ENCODE measurements at places on chromosomes 5 and 9.

DNA sequence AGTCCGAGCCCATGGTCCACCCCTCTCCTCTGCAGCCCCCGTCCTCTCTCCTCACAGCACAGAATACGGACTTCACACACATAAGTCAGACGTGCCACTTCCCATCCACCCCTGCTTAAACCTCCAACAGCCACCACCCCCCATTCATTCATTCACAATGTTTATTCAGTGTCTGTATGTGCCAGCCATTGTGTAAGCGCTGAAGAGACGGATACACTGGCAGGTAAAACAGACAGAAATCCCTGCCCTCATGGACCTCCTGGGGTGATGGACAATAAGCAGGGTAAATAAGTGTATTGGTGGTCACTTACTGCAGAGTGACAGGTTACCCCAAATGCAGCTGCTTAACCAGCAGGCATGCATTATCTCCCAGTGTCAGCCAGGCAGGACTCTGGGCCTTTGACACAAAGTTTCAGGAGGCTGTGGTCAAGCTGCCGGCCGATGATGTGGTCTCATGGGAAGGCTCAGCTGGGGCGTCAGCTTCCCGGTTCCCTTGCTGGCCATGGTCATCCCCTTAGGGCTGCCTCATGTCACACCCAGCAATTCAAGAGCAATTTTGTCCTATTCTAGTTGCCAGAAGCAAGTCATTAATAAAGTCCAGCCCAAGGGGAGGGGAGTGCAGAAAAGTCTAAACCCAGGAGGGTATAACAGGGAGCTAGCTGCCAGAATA, 1.8 kb upstream of the PAXX start:
- DNase-seq, result no peak

DNA sequence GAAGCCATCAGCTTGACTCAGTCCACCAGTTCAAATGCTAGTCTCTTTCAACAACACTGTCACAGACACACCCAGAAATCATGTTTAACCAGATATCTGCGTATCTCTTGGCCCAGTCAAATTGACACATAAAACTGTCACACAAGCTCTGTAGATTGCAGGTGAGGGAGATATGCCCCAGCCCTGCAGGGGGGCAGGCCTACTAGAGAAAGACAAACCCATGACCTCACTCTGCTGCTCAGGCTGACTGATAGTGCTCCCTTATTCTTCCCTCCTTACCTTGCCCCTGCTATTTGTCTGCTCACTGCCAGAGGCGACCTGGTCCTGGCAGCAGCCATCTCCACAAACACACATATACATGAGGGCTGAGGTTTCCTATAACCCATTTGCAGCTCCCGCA, 351.3 kb downstream of the DRD1 start:
- no peak for DNase-seq

GRCh38 chr5:163548649-163549048, 43.2 kb downstream of the MAT2B start:
- no peak for DNase-seq

GRCh38 chr5:54754878-54755277, 230.5 kb downstream of the ESM1 start:
- DNase-seq, result no peak

GRCh38 chr9:100579665-100580064, 1.8 kb downstream of the CAVIN4 start:
- DNase-seq, result no peak

DNA sequence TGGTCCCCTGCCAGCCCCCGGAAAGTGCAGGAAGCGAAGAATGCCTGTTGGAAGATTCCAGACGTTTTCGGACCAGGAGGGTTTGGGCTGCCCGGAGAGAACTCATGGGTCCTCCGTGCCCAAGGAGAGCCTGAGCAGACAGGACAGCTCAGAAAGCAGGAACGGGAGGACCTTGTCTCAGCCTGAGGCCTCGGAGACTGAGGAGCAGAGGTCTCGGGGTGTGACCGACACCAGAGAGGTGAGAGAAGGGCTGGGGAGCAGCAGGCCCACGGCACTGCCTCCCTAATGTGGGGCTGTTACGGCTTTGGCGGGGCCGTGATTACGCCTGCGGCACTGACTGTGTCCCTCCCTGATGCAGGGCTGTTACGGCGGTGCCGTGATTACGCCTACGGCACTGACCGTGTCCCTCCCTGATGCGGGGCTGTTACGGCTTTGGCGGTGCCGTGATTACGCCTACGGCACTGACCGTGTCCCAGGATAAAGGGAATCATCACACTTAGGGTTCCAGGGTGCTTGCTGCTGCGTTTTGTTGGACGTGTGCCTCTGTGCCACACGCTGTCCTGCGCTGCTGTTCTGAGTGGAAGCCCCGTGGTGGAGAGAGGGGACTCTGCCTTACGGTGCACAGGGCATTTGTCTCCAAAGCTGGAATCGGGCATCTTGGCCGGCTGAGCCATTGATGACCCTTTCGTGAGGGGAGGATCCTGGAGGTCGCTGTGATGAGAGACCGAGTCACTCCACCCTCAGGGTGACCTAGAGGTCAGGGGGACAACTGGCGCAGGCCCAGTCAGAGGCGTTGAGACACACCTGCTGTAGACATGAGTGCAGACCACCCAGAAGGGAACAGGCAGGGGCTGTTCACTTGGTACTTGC, 25.7 kb downstream of the CEP72 start:
- no peak for DNase-seq

- no peak for DNase-seq
Observed at GRCh38 chr9:21856301-21857094, 54.1 kb downstream of the MTAP start.

GRCh38 chr9:114342755-114343440, 13.2 kb downstream of the ORM2 start:
- DNase-seq, result no peak

GRCh38 chr5:172107571-172107970, 80.5 kb downstream of the STK10 start:
- DNase-seq, result no peak

DNA sequence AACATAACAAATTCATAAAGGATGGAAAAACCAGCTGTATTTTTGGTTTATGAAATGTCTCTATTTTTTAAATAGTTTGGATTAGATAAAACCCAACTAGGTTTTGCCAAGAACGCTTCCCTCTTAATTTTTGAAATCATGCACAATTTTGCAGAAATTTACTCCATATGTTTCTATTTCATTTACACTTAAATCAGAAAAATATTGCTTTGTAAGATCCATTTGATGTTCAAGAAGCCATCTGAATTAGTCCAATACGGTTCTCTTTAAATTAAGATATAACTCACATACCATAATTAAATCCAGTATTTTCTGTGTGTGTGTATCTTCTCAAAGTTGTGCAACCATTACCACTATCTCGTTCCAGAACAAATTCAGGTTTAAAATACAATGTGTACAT, 78.6 kb upstream of the FBXL7 start:
- no peak for DNase-seq

DNA sequence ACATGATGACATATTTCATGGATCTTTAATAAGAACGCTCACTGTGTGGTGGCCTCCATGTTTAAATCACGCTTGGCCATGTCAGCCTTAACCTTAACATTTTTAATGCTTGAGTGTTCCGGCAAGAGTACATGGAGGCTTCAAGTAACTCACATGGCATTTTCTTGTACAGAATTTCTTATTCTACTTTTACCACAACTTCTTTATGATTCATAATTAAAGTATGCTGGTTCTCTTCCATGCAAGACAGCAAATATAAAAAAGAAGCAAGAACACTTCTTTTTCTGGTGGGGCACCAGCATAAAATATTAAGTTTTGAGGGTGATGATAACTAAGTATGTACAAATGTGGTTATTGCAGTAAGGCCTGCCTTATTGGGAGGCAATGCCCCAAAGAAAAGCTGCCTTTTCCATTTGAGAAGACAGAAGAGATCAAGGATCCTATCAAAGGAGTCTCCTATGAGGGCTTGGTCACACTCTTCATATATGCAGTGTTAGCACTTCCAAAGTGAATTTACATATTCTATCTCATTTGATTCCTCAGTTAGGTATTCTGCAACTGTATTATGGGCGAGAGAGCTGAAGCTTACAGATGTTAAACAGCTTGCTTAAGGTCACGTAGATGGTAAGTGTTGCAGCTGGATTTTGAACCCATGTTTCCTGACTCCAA, 382.7 kb upstream of the MEF2C start:
- no peak for DNase-seq

GRCh38 chr5:113058706-113059226, 82.2 kb downstream of the DCP2 start:
- DNase-seq, result no peak

GRCh38 chr5:74648835-74649293, 8.3 kb upstream of the ENC1 start:
- no peak for DNase-seq

DNA sequence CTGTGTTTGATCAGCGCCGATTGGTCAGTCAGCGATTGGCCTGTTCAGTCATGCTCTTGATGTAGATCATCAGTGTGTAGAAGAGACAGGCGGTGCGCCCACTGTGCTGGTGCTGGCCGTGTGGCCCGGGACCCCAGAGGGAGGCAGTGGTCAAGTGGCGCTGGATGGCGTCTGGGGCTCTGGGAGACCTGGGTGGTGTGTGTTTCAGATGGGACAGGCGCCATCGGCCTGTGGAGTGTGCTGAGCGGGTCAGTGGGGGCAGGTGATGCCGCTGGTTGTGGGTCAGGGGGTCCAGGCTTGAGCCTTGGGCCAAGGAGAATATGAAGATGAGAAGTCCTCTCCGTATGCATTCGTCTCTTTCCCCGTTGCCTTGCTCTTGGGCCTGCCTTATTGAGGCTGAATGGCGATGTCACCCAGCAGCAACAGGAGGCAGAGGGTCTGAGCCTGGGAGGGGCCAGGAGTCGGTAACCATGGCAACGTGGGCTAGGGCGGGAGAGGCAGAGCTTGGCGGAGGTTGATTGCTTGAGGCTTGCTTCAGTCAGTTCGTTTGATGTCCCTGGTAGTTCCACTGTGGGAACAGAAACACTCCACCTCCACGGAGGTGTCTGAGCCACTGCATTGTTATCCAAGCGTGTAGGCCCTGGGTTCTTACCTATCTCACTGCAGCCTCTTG, 117.8 kb upstream of the CACNA1B start:
- no peak for DNase-seq

DNA sequence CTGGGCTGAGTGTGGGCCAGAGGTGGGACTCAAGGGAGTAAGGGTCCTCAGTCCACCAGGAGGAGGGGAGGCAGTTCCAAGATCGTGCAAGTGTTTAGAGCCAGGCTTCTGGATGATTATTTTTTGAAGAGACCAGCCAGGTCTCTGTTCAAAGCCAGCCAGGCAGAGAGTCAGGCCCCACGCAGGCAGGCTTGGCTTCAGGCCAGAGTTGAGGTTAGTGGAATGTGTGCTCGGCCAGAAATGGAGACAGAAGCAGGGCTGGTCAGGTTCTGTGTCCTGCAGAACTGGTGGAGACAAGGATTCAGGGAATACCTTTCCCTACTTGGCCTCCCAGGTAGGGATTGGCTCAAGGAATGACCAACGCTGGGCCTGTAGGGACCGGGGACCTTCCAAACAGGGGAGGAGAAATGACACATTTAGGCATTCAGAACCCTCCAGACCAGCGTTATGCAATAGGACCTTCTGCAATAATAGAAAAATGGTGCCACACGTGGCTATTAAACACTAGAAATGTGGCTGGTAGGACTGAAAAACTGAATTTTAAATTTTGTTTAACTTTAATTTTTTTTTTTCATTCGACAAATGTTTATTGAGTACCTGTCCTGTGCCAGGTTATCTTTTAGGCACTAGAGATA, 106.2 kb downstream of the CMYA5 start:
- no peak for DNase-seq

- DNase-seq, result no peak
Observed at GRCh38 chr5:76292620-76293322, 110.3 kb upstream of the IQGAP2 start.

DNA sequence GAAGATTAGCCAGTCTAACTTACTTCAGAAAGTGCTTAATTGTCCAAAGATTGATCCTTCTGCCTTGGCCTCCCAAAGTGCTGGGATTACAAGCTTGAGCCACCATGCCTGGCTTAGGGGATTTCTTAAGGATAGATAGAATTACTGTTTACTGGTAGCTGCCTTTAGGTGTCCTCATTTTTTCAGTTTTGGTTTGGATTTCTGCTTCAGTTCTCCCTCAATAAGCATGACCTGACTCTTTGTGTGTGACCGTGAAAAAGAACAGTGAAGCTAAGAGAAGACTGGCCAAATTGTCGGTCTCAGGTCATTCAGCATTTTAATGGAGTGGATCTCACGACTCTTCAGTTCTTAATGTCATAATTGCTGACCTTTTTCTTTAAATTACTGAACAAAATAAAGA, 22.9 kb upstream of the CMYA5 start:
- DNase-seq, result no peak

DNA sequence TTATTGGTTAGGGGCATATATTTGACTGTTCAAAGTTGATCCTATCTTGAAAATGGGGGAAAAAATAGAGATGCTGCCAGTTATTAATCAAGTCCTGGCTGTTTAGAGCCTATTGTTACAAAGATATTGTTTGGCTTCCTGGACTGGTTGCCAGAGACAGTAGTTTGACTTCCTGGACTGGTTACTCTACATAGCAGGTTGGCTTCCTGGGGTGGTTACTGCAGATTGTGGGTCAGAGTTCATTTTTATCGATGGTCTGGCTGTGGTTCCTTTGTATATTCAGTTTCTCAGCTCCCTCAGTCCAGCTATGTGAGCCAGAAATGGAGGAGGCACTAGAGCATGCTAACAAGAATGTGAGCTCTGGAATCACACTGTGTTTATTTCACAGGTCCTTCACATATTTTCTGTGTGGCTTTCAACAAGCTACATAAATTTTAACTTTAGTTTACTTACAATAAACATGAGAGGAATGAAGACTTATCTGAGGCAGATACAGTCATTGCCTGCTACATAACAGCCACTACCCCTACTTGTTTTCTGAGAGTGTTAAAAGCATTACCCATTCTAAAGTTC, 137.6 kb downstream of the TRPM3 start:
- DNase-seq, result no peak

GRCh38 chr5:90985341-90985740, 397.8 kb downstream of the ARRDC3 start:
- no peak for DNase-seq

DNA sequence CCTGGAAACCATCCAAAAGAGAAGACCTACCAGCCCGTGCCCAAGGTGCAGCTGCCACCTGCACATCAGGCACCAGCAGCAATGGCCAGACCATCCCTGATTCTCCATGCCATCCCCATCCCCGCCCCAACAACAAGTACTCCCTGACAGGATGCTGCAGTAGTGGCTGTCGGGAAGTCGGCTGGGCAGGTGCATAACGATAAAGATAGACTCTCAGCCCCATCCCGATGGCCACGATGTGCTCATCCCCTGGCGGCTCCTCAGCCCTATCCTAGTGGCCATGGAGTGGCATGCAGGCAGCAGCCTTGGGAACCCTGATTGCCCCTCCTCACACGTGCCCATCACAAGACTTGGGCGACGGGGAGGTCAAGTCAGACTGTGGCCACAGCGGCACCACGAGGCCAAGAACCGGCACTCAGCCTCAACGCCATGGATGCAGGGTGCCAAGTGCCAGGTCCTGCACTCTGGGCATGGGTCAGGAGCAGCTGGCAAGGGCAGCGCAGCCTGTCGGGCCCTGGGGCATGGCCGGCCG, 368.8 kb upstream of the SPATA31A5 start:
- DNase-seq, result no peak

GRCh38 chr5:35149041-35149440, 81.2 kb downstream of the PRLR start:
- DNase-seq, result no peak

All from stimulated activated CD8-positive, alpha-beta memory T cell treated with anti-CD3 and anti-CD28 coated beads, Interleukin-15, amount 100 ng/mL, for 1 hour (primary cell).